ENCODE measurements at places on chromosomes 3 and 15.
A peak's percentile ranks its signal among the peaks of the same experiment; 100 is the strongest.

DNA sequence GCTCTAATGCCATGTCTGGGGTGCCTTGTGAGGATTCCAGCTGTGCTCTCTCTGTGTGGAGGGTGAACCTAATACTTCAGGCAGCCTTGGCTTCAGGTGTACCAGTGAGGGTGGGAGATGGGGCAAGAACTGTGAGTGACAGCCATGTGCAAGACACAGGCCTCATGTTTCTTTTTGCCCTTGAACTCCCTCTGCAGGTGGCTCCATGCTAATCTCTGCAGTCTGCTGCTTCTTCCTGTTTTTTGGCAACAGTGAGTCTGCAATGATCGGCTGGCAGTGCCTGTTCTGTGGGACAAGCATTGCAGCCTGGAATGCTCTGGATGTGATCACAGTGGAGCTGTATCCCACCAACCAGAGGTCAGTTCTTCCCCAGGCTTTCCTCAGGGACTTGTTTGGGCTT is 189.3 kb downstream of the SV2B start:
- peak; percentile 35 for DNase-seq

DNA sequence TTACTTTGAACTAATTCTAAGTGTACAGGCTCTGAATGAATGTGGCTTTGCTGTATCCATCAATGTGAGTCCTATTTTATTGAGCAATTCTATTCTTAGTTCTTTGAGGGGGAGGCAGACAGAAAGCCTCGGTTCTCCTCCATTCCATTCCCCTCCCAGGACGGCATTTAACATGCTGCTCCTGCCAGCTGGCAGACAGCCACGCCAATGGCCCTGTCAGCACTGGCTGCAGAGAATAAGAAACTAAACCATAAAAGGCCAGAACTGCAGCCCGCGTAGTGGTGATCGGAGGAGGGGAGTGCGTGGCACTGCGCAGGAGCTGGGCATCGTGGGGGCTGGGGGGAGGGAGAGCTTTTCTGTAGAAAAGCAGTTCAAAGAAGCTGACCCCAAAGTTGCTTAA is 76.0 kb upstream of the HACD2 start:
- no peak for DNase-seq

DNA sequence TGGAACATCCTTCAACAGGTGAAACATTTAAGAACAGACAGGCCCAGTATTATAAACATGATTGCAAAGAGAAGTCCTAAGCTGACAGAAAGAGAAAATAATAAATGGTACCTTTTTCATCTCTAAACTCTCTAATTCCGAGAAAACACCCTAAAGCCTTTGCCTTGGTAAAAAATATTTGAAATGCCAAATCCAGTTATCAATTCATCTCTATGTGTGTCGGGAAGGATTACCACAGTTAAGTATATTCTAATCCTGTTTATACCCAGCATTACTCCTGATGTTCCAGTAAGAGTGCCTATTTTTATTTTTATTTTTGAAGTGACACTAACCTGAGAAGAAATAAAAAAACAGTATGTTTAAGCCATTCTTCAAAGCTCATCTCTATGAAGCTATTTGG is 219.3 kb upstream of the NANOGP8 start:
- DNase-seq: no peak

GRCh38 chr3:123038751-123039150 is 11.2 kb upstream of the SEMA5B start:
- DNase-seq: no peak

DNA sequence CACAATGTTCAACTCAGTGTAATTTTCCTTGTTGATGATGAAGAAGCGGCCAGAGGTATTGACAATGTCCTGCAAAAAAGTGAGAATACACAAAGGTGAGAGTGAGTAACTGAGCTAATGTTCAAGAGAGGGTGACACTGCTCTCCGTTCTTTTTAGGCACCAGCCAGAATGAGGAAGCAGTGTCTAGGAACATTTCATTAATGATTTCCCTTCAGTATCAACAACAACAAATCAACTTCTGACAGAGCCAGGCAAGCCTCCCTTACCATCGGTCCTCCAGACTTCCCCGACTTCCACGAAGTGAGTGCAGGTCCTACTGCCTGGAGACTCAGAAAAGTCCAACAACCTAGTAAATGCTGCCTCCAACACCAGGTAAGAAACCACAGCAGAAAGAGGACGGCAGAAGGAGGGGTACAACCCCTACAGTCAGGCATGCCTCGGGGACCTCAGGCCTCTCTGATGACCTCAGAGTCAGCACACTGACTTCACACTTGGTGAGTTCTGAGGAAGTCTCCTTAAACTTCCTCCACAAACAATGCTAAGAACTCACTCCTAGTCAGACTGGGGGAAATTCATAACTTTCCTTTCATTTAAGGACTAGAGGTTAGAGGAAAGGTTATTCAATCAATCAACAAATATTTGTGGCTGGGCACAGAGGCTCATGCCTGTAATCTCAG is 62.7 kb downstream of the NPTN start:
- DNase-seq: peak; percentile 56

- DNase-seq: no peak
These were observed 81.7 kb upstream of the TJP1 start for GRCh38 chr15:29903785-29904464.

- peak; percentile 63 for DNase-seq
These were observed 9.9 kb downstream of the ARL6IP5 start for GRCh38 chr3:69094467-69095205.

DNA sequence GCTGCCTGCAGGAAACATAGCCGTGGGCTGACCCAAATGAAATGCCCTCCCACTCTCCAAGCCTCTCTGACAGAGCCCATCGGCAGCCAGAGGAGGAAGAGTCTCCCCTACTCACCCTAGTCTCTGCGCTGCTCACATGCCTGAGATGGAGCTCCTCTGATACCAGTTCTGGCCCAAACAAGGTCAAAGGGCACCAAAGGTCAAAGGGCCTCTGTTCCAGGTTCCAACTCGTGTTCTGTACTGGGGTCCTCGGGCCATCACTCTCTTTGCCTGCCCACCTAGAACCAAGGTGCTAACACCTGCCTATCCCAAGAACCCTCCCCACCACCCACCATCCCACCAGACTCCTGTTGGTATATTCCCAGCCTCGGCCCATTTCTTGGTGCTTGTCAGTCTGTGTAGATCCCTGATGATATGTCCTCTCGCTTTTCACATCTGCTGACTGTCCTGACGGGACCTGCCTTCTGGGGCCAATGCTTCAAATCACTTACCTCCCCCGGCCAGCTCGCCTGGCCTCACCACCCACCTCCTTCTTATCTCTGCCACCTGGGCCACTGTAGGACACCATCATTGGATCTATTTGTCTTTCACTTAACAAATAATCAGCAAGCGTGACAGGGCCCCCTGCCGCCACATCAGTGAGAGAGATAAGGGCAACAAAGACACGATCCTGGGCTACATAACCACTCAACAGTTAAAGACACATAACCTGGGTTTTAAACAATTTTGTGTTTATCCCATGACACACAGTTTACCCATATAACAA is 90.4 kb downstream of the SRGAP3 start:
- DNase-seq: no peak

GRCh38 chr3:195162033-195162669 is 108.8 kb downstream of the XXYLT1 start:
- no peak for DNase-seq

GRCh38 chr15:43877371-43877770 is 50.6 kb downstream of the WDR76 start:
- no peak for DNase-seq

- no peak for DNase-seq
These were observed 156.2 kb downstream of the NUP210 start for GRCh38 chr3:13263770-13264467.

DNA sequence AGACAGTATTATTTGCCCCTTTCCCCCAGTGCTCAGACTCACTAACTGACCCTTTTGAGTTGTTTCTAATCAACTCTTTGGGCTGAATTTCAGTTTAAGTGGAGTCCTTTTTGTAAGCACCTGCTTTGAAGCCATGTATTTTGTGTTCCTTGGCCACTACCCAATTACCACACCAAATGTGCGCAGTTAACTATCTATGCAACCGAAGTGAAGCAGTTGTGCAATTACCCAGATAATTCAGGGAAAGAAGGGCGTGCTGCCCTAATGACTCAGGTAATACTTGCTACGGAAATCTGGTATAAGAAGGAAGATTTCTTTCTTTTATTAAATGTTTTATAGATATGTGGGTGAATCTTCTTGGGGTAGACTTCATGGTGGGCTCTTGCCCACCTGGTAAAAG is 371.9 kb upstream of the TBL1XR1 start:
- no peak for DNase-seq

GRCh38 chr3:58661836-58662420 is 4.6 kb downstream of the FAM3D start:
- no peak for DNase-seq

GRCh38 chr3:103513003-103513402 is 1078.2 kb downstream of the ZPLD1 start:
- DNase-seq: no peak

DNA sequence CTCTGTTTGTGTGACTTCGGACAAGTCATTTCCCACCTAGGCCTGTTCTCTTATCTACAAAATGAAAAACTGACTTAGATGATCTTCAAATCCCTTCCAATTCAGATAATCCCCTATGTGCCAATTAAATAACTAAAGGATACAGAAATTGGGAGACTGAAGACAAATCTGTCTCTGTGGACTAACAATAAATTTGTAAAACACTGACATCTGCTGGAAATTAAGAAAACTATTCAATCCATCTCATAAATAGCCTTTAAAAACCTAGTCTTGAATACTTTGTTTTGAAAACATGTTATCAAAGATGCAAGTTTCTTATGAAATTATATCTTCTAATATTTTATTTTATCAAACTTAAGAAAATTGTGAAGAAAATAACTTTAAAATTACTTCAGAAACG is 38.3 kb downstream of the MTHFS start:
- peak; percentile 17 for DNase-seq

DNA sequence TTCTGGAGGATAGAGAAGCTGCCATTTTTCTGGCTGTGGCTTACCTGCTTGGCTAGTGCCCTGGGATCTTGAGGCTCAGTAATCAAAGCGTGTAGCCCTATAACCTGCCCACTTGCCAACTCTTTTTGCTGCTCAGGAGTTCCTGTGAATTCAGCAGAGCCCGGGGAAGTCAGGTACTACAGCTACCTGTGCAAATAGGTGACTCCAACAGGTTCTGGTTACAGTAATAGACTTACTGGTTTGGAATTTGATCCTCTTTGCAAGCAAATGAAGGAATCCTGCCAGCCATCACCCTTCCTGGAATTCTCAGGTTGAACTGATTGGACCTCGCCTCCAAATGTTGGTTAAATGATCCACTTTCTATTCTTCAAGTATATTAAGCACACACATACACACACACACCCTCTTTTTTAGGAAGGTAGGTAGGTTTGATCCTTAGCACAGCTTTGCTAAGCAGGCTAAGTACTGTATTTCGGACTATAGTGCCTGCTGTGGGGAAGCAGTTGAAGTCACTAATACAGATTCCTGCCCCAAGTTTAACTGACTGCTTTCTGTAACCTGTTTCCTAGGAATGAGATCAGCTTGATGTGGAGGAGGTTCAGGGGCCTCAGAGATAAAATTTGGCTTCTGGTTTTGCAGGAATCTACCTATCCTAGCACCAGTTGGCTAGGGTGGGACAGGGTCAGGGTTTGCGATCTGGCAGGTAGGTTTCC is 2.3 kb downstream of the PPCDC start:
- no peak for DNase-seq

DNA sequence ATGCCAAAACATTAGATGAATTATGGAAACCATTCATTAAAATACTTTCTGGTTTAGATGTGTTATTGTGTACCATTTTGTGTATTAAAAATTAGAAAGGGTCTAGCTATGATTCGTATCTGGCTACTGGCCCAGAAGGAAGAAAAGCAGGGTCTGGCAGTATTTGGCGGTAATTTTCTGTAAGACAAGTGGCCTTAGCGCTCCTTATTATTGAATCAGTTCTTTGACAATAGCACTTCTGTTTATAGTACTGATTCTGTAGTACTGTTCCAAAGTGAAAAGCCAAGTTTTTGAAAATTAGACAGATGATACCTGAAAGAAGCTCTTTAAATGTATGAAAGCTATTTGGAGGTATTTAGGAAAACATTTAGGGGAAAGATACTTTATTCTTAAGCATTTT is 10.2 kb downstream of the GLCE start:
- no peak for DNase-seq

GRCh38 chr3:142117056-142117851 is 32.1 kb downstream of the TFDP2 start:
- no peak for DNase-seq

- no peak for DNase-seq
These were observed 270.0 kb upstream of the TPRG1 start for GRCh38 chr3:188901671-188902287.

DNA sequence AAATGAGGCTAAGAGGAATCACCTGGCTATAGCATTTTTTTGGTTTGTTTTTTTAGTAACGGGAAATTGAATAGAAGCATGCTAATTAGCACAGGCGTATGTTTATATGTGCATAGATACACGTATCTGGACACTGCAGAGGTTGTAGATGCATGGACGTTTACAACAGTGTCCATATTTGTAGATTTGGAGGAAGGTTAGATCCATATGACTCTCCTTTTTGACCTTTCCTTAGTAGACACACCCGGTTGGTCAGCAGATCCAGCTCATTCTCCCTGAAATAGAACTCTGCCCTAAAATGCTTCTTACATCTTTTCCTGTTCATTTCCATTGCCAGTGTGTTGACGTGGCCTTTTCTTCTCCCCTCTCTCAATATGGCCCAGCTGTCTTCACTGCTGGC is 60.1 kb downstream of the SLCO3A1 start:
- no peak for DNase-seq

DNA sequence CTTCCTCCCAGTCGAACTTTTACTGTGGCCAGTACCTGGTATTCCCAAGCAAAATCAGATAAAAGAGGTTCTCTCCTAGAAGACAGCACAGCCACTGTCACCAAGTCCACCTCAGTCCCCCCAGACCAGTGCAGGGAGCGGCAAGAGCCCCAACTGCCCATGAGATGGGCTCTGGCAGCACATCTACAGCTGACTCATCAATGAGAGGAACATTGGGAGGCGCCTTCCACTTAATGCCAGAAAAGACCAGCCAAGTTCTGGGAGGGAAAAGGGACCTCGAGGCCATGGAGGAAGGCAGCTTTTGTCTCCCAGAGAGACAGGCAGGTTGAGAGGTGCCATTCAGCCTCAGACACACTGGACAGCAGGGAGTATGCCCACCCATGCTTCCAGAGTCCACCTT is 28.2 kb downstream of the POC1A start:
- DNase-seq: no peak

DNA sequence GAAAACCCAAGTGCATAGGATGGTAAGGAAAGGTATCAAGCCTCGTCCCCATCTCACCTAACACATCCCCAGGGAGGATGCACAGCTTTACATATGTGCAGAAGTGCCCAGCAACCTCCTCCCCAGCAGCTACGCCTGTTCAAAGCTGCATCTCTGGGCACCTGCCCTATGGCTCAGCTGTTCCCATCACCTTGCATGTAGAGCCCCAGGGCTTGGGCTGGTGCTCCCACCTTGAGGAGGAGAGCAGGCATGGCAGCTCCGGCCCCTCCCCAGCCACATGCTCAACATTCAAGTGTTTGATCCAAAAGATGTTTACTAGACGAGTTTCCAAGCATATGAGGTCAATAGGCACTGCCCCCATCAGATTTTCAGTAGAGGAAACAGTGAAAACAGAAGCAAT is 173.5 kb downstream of the ATP10A start:
- DNase-seq: no peak
